ENCODE measurements at places on chromosomes 16 and 17. TPM values are rescaled to one million over a fixed set of nuclear protein-coding genes. Genes with fewer than 3 reads are reported as not detected.
A peak's percentile ranks its signal among the peaks of the same experiment; 100 is the strongest.

The PTRH2 gene
- 27.0 TPM for total RNA-seq

The C17orf50 gene
- not detected for total RNA-seq

The ALOX15 gene
- not detected for total RNA-seq

The ZCCHC14 gene
- total RNA-seq: 3.4 TPM

The PEX12 gene
- total RNA-seq: 4.8 TPM

The TM4SF5 gene
- total RNA-seq: not detected

DNA sequence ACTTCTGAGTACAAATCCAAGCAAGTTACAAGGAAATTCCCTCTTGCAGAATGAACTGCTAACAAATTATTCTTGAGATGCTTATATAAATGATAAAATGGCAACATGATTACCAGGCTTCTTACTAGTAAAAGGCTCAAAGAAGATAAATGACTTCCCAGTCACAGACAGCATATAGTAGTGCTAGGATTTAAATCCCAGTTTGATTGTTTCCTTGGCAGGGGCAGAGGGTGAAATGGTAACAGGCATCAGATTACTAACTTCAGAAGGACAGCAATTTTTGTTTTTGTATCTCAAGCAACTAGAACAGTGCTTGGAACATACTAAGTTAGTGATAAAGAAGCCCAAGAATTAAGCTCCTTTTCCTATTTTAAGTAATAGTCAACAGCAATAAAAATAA is 102.8 kb downstream of the SSH2 start:
- no peak for DNase-seq

GRCh38 chr17:66983414-66984021 is 19.0 kb downstream of the CACNG4 start:
- DNase-seq: no peak

- no peak for DNase-seq
Measured at GRCh38 chr17:58192612-58193011, at the start of gene EPX. Gene EPX, plus strand, starts transcription at chr17:58192726. Its CDS starts 121 bp downstream, at chr17:58192847.

GRCh38 chr16:1036166-1036565 is 36.4 kb upstream of the SSTR5 start:
- DNase-seq: no peak

DNA sequence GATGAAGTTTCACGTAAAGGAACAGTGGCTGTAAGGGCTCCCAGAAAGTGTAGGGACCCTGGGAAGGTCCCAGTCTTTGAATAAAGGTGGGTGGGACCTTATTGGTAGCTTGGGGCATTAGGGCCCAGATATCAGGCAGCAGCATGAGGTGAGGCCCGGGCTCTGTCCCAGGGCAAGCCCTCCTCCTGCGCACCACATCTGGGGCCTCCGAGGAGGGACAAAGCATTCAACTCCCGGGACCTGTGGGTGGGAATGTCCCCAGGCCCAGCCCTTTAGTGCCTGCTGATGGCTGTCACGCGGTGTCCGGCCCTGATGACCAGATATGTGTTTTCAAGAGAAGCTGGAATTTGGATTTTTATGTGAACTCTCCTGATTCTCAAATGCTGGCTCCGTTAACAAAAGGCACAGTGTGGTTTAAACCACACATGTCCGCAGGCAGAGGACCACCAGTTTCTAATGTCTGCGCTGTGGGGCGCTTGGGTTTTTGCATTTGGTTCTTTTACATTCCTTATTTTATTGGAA is 30.4 kb downstream of the RAI1 start:
- DNase-seq: no peak

- DNase-seq: no peak
Measured at GRCh38 chr17:68834328-68834836, 120.8 kb downstream of the ABCA8 start.

- DNase-seq: no peak
Measured at GRCh38 chr17:36748272-36748671, 146.9 kb downstream of the MRM1 start.

GRCh38 chr17:40452921-40453378 is 9.7 kb downstream of the IGFBP4 start:
- no peak for DNase-seq

DNA sequence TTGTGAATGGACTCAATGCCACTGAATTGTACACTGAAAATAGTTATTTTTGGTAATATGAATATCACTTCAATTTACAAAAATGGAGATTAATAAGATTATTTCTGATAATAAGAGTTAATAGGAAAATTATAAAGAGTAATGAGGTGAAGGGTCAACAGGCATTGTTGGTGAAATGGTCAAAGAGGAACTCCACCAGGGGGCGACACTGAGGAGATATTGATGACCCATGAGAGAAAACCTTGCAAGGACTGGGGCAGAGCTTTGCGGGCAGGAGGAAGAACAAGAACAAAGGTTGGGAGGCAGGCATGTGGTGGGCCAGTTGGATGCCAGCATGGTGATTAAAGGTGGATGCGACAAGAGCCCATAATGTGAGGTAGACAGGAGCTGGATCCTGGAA is 74.0 kb upstream of the XYLT1 start:
- DNase-seq: no peak

DNA sequence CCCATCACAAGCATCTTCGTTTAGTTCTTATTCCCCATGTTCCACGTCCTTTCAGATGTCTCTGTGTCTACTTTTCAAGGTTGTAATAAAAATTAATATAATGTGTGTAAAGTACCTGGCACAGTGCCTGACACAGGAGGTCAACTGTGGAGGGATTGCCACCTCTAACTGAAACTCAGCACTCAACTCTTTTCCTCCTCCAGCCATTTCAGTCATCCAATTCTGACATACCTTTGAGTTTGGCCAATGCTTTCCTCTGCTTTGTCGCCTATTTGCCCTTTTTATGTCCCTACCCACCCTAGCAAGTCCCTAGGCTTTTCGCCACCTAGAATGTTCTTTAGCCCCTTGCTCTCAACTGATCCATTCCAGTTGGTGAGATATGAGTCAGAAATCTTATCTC is 1.6 kb downstream of the UBE2Z start:
- no peak for DNase-seq

GRCh38 chr16:23957287-23957686 is 121.5 kb downstream of the PRKCB start:
- no peak for DNase-seq

DNA sequence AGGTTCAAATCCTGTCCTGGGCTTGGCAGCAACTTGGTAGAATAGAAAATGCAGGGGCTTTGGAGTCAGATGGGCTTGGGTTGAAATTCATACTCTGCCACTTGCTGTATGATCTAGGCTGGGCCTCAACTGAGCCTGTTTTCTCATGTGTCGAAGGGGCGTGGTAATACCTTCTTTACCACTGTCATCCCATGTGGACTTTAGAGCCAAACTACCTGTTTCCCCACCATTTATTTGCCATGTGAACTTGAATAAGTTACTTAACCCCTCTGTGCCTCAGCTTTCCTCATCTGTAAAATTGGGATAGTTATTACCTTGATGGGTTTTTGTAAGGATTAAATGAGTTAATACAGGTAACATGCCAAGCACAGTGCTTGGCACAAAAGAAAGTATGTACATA is 106.0 kb downstream of the COPRS start:
- DNase-seq: no peak

DNA sequence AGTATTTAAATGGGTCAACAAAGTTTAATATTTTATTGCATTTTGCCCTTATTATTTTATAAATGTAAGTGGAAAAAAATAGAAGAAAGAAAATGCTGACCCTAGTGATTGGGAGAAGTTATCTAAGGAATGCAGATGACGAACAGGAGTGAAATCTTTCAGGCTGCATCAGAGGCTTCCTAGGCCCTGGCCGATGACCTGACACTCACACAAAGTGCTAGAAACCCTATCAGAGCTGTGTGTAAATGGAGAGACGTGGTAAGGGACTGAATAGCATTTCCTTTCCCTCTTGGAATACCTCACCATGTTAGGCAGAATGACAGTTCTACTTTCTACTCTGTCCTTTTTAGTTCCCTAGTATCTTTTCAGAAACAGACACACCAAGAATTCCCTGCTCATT is 44.9 kb upstream of the CNEP1R1 start:
- DNase-seq: no peak

- DNase-seq: peak; percentile 67
Measured at GRCh38 chr17:63930951-63931575, 1.1 kb downstream of the CD79B start.

GRCh38 chr16:55506708-55507107 is 2.2 kb upstream of the LPCAT2 start:
- DNase-seq: no peak

- no peak for DNase-seq
Measured at GRCh38 chr17:36919407-36919968, 17.8 kb upstream of the LHX1 start.

DNA sequence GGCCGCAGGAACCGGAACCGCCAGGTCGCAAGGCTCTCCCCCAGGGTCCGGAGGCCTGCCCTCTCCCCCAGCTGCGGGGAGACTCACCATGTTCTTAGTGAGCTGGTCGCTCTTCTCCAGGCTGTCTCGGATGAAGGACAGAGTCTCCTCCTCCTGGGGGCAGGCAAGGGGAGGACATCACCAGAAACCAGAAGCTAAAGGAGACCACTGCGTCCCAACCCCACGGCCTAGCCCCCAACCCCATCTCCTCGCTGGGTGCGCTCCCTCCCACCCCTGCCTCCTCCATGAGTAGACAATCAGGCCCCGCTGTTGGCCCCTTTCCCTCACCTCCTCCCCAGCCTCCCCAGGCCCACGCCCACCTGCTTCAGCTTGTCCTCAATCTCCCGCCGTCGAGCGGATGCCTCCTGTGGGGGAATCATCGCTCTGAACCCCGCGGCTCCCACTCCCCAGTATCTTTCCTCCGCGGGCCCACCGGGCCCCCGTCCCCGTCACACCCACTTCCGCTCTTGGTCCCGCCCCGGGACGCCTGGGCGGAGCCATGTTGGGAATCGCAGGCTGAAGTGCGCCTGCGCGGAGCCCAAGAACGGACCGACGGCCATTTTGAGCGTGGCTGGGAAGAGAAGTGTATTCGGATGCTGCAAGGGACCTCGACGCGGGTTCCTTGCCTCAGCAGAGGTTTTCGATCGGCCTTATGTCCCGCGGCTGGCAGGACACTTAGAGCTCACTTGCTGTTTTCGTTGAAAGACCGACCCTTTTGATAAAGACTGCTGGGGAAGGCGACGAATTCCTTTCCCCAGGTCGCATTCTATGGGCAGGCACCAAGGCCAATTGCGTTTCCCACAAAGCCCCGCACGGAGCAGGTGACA is at the start of gene EXOC7:
EXOC7 (minus strand) TSS at position 514 of the 866 bp plus-strand sequence; CDS start at position 419, 95 bp downstream.
- peak; percentile 95 for DNase-seq

DNA sequence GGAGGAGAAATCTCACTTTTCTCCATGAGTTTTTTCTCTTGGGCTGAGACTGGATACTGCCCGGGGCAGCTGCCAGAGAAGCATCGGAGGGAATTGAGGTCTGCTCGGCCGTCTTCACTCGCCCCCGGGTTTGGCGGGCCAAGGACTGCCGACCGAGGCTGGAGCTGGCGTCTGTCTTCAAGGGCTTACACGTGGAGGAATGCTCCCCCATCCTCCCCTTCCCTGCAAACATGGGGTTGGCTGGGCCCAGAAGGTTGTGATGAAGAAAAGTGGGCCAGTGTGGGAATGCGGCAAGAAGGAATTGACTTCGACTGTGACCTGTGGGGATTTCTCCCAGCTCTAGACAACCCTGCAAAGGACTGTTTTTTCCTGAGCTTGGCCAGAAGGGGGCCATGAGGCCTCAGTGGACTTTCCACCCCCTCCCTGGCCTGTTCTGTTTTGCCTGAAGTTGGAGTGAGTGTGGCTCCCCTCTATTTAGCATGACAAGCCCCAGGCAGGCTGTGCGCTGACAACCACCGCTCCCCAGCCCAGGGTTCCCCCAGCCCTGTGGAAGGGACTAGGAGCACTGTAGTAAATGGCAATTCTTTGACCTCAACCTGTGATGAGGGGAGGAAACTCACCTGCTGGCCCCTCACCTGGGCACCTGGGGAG is 19.1 kb downstream of the NGFR start:
- DNase-seq: no peak

GRCh38 chr17:31841850-31842194 is 17.2 kb downstream of the COPRS start:
- DNase-seq: no peak

GRCh38 chr16:57627184-57627871 is 1.1 kb upstream of the ADGRG1 start:
- no peak for DNase-seq

- DNase-seq: no peak
Measured at GRCh38 chr17:46949291-46950174, 26.6 kb downstream of the GOSR2 start.

DNA sequence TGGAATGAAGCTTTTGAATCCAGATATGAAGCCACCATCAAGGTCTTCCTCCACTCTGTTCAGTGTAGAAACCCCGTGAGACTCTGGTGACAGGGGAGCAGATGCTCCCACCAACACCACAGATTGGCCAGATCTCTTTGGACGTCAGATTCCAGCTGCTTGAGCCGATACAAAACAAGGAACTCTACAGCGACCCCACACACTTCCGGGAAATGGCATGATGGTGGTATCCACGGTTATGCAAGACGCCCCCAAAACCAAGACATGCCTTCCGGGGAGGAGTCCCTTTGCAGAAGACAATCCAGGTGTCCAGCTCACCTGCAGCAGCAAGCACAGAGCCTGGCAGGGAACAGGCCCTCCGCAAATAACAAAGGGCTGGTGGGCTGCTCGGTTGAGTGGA is 19.8 kb upstream of the PITPNA start:
- no peak for DNase-seq

DNA sequence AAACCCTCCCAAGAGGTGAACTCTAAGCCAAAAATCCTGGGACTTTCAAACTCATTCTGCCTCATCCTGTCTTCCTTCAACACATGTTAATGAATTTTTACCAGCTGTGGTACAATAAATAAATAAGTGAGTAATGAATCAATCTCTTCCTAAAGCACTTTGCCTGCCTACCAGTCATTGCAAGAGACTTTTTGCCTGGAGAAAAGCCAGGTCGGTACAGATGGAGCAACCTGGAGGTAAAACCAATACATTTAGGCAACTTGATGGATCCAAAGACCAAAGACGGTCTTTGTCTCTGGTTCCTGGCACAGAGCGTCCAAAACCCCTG is 324.2 kb downstream of the PMP22 start:
- DNase-seq: no peak

DNA sequence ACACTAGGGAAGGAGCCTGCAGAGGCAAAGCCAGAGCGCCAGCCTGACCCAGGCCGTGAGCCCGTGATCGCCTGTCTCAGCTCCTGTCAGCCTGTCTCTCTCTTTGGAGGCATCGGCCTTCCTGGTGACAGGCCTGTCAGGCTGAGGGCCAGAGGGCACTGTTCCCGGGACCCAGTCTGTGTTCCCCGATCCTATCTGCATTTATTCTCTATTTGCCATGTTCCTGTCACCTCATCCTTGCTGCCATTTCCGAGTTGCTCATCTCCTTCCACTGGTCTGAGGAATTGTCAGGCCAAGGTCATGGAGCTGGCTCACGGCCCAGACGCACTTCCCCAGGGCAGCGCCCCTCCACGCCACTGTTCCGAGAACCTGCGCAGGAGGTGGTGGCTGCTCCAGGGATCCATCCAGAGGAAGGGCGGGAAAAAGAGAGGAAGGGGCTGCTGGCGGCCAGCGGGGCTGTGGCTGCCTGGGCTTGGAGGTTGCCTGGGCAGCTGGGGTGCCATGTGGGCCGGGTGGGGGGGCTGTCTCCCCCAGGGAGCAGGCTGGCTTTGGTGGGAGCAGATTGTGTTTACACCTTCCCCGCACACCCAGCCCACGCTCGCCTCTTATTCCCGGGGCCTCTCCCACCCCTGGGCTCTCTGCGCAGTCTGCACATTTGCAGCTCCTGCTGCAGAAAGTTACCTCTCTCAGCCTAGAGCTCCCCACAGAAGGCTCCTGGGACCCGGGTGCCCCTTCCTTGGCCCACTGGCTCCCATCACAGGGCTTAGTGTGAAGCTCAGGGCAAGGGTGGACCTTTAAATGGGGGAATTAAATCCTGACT is 4.9 kb downstream of the PRCD start:
- DNase-seq: no peak

All from activated B cell treated with CpG ODN at 0.5 μM for 24 hours (primary cell).